ENCODE measurements at places on chromosomes 2 and 18.

- no peak for DNase-seq
Measured at GRCh38 chr2:239943991-239944631, 81.0 kb downstream of the NDUFA10 start.

GRCh38 chr2:210268281-210268680, 43.0 kb upstream of the ACADL start:
- DNase-seq, result no peak

- DNase-seq, result no peak
Measured at GRCh38 chr2:121348128-121348740, 63.2 kb upstream of the TFCP2L1 start.

GRCh38 chr2:241909769-241910168, 40.2 kb downstream of the RTP5 start:
- DNase-seq, result no peak

- no peak for DNase-seq
Measured at GRCh38 chr2:18860179-18860578, 270.8 kb upstream of the NT5C1B start.

DNA sequence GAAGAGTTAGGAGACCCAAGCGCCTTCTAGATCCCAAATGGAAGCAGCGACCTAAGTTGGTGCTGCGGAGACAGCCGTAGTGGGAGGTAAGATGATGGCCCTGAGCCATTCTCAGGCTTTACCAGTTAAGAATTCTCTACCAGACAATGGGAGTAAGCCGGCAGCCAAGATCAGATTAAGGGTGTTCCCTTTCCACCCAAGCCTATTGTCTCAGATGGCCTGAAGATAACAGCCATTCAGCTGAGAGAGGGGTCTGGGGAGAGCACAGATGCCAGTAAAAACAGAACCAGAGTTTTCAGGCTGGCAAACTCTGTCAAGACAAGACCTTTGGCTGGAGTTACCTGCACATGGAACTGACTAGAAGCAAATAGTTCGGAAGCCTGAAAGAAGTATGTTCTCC, 191.7 kb upstream of the HAAO start:
- no peak for DNase-seq

- DNase-seq, result no peak
Measured at GRCh38 chr2:70565039-70565731, 11.6 kb upstream of the TGFA start.

GRCh38 chr2:200405599-200406298, 99.3 kb downstream of the SPATS2L start:
- no peak for DNase-seq

DNA sequence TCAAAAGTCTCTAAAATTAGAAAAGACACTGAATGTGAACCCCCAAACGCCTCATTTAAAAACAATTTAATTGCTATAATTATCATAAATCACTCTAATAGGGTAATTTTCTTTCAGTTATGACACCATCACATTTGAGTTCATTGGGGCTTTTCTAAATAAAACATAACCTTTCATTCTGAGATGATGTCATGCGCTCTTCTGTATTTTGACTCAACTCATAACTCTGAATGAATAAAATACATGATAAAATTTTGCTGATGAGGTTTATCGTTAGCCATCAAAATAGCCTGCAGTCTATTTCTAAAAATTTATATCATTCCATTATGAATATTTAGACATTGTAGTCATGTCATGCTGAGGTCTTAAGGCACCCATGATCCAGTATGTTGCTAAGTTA, 1099.7 kb downstream of the SUCLG1 start:
- no peak for DNase-seq

GRCh38 chr2:219570194-219570923, 980 bp downstream of the OBSL1 start:
- no peak for DNase-seq

DNA sequence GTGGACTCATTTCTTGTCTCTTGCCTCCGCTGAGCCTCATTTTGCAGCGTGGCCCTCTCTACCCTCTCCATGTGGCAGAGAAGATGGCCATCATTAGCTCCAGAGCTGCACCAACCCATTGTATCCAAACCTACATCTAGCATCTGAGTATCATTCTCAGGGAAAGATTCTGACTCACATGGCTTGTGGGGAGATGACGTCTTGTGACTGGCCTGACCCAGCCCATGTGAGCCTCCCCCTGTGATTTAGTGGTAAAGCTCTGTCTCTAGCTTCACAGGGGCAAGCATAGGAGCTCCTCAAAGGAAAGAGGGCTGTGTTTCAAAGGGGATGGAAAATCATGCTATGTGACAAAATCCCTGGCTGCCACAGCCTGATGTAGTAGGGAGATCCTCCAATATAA, 87.4 kb upstream of the RBMS1 start:
- DNase-seq, result no peak

DNA sequence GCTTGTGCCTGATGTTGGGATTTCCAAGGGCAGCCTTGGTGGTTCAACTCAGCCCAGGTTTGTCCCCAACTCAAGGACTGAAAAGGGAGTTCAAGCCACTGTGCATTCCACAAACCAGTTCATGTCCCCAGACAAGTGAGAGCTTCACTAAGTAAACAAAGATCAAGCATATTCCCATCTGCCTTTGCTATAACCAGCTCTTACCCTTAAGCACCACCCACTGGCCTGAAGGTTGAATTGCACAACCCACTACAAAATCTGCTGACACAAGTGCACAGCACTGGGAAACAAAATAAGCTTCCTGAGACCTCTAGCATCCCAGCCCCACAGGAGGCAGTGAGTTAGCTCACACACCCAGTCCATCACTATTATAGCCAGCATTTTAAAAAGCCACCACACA, 516.7 kb downstream of the NR4A2 start:
- DNase-seq, result no peak

- DNase-seq, result no peak
Measured at GRCh38 chr2:163698857-163699256, 37.0 kb downstream of the FIGN start.
